H1 (cell line): ENCODE measurements at places on chromosomes 3 and 15. TPM values are rescaled to one million over a fixed set of nuclear protein-coding genes. Genes with fewer than 3 reads are reported as not detected.

SLC35A5 gene
- 30.5 and 36.5 TPM in 2 replicates for total RNA-seq

XCR1 gene
- total RNA-seq: not detected in 2 replicates

DNA sequence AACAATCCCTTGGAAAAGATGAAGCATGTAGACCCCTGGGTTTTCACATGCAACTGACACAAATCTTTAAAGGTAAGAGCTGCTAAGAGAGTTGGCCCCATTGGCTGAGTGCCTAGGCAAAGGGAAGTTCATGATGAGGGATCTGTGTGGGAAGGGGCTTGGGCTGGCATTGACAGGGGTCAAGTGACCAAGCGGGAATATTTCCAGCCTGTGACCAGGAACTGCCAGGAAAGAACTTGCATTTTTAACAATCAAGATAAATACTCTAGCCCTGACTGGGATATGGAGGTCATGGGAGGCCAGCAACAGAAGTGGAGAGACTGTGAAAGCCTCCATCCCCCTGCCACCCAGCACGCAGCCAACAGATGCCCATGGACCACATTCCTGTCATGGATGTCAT is 361.1 kb upstream of the ATP10A start:
- no peak overlapping the region for H3K27ac ChIP-seq
- no peaks in the 10 kb centered on the region for H3K27me3 ChIP-seq
- no peak for DNase-seq
- 0 out of 2 replicates have a peak, but pooled peaks cover 2% of the 10 kb centered on the region for H3K4me1 ChIP-seq
- no peak overlapping the region for H3K4me3 ChIP-seq

DNA sequence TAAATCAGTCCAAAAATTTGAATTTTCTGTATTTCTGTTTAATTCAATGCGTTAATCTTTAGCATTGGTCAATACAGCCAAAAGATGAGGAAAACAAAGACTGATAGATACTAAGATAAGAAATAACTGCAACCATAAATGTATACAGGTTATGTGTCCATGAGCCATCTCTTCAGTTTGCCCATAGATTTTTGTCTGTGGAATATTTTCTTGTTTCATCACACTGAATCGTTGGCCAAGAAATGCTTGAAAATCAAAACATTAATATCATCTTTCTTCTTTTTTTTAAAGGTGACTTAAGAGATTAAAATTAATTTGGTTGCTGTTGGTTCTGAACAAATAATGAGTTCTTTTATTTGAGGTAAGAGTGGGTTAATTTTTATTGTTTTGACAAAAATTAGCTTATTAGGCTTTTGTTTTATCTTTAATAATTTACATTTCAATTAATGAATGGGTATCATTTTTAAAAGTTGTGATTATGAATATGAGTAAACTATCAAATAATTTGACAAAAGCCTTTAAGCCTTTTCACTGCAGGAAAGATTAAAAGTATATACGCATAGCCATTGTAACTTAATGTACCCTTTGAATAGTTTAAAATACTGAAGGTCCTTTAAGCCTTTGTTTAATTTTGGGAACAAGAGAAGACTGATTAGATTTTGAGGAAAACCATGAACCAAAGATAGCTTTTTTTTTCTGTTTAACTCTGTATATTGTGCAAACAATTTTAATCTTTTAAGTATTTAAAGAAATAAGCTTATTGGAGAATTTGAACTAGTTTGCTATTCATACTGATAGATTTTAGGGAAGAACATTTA is 14.7 kb upstream of the CHD2 start:
- H3K27me3 ChIP-seq: no peaks in the 10 kb centered on the region
- no peak overlapping the region for H3K27ac ChIP-seq
- H3K4me1 ChIP-seq: peaks cover 15% of the 10 kb centered on the region; the same call in 1 of the 2 replicates
- H3K36me3 ChIP-seq: peaks cover 58% of the 10 kb centered on the region
- peak overlapping the region; percentile 100 for H3K4me3 ChIP-seq

GRCh38 chr3:41176596-41176995 is 22.7 kb upstream of the CTNNB1 start:
- H3K4me3 ChIP-seq: no peak overlapping the region
- H3K4me1 ChIP-seq: no peaks in the 10 kb centered on the region; the same call in 1 of the 2 replicates
- no peak for DNase-seq
- no peaks in the 10 kb centered on the region for H3K36me3 ChIP-seq
- no peaks in the 10 kb centered on the region for H3K27me3 ChIP-seq

DNA sequence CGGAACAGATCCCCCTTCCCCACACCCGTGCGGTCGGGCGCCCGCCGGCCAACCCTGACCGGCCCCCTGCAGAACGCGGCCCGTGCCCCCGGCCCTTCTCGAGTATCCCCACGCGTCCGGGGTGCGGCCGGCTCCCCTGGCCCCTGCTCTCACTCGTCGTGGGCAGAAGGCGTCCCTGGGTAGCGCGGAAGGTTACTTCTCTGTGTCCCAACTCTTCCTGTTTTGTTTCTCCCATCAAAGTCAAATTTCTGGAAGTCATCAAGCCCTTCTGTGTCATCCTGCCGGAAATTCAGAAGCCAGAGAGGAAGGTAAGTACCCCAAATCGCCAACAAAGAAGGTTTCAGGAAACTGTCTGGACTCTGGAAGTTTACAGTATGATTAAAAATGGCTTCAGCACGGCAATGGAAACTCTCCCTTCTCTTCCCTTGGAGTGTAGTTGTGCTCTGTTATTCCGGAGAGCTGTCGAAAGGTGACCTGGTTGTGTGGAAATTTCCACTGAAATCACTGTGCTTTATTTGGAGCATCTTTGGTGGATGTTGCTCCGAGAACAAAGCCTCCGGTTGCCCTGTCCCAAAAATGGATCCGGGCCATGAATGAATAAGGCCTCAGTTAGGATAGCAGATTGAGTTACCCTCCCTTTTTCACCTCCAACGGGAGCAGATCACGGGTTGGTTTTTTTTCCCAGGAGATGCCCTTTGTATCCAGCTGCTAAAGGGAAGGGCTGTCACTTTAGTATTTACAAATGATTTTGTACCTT is 536 bp downstream of the SEC61A1 start:
- no peak for DNase-seq
- H3K4me1 ChIP-seq: no peaks in the 10 kb centered on the region
- no peaks in the 10 kb centered on the region for H3K27me3 ChIP-seq
- H3K27ac ChIP-seq: 0 out of 2 replicates have a peak overlapping the region, but pooled peaks have one; percentile 35

ADCY5 gene
- total RNA-seq: 18.5 and 18.9 TPM in 2 replicates

DNA sequence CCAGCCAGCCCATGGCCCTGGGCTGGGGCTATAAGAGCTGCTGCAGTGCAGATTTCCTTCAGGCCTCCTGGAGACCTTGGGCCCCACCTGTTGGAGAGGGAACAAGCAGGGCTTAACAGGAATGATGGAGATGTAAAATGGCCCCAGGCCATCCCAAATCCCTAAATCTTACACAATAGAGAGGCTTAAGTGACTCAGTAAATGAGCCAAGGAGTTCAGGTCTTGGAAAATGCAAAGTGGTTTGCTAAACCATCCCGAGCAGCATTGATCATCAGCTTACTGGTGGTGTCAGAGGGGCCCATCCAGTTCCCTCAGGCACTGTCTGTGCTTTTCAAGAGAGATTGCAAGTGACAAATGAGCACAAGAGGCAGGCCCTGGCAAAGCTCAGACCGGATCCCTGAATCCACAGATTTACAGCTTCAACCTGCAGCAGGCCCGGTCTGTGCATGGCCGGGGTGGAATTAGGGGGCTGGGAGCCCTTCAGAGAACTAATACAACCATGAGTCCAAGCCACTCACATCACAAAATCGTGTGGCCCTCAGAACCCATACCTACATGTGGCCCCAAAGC is 325.4 kb downstream of the UACA start:
- H3K4me1 ChIP-seq: peaks cover 8% of the 10 kb centered on the region; the same call in 1 of the 2 replicates
- no peak overlapping the region for H3K4me3 ChIP-seq
- no peak overlapping the region for H3K27ac ChIP-seq
- no peak for DNase-seq
- H3K36me3 ChIP-seq: no peaks in the 10 kb centered on the region

DNA sequence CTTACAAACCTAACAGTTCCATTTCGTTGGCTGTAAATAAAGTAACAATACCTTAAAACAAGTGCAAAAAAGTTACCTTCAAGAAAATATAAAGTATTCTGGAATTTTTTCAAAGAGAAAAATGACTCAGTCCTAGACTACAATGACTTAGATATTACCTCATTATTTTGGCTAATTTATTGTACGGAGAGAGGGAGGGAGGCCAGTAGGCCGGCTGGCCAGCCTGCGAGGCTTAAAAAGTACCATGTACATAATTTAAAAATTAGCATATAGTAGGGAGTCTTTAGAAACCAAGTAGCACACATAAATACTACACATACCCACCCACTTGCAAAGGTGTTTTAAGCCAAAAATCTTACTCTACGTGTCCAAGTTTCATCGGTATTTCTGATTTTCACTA is 41.9 kb upstream of the MAP4 start:
- no peaks in the 10 kb centered on the region for H3K4me1 ChIP-seq
- H3K36me3 ChIP-seq: no peaks in the 10 kb centered on the region
- H3K27ac ChIP-seq: no peak overlapping the region
- no peak overlapping the region for H3K4me3 ChIP-seq

DNA sequence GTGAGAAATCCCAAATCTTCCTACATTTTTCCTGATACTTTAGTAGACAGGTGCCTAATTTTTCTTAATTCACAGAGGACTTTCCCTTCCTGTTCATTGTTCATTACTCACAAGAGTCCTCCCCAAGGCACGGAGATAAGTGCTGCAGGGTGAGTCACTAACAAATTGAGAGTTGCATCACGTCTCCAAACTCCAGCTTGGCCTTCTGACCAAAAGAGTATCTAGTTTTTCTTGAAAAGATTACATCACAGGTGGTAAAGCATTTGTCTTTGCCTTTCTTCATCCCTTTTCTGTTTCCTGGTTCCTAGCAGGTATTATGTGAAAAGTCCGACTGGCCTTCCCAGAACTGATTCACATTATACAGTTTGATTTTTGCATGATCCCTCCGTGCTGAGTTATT is 24.9 kb upstream of the RASGRP1 start:
- no peak overlapping the region for H3K4me3 ChIP-seq
- no peaks in the 10 kb centered on the region for H3K27me3 ChIP-seq
- no peak overlapping the region for H3K27ac ChIP-seq
- H3K4me1 ChIP-seq: no peaks in the 10 kb centered on the region

GRCh38 chr3:30245858-30246622 is 360.4 kb upstream of the TGFBR2 start:
- no peaks in the 10 kb centered on the region for H3K36me3 ChIP-seq
- DNase-seq: peak; percentile 46
- H3K4me1 ChIP-seq: no peaks in the 10 kb centered on the region; the same call in 1 of the 2 replicates
- no peak overlapping the region for H3K4me3 ChIP-seq
- H3K27me3 ChIP-seq: no peaks in the 10 kb centered on the region
